ENCODE measurements at places on chromosomes 4 and X.

- no peak for DNase-seq
Measured at GRCh38 chr4:40546969-40547788, 82.5 kb downstream of the RBM47 start.

DNA sequence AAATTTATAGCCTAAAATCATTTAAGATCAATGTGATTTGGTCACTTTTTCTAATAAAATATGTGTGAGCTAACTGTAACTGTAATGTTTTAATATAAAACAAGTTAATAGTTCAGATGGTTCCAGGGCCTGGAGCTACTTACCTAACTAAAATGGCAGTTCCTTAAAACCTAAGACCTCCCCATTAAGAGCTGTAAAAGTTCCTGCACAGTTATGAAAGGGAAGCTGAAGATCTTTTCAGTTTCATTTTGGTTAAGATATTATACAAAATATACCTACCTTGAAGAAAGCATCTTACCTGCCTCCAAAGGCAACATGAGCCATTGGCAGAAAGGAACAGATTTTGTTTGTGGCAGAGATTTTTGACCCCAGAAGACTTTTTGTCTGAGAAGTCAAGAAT is 30.1 kb downstream of the HPF1 start:
- no peak for DNase-seq

- no peak for DNase-seq
Measured at GRCh38 chr4:44210750-44211149, 237.9 kb downstream of the KCTD8 start.

GRCh38 chr4:43233321-43233720 is 340.8 kb downstream of the GRXCR1 start:
- no peak for DNase-seq

DNA sequence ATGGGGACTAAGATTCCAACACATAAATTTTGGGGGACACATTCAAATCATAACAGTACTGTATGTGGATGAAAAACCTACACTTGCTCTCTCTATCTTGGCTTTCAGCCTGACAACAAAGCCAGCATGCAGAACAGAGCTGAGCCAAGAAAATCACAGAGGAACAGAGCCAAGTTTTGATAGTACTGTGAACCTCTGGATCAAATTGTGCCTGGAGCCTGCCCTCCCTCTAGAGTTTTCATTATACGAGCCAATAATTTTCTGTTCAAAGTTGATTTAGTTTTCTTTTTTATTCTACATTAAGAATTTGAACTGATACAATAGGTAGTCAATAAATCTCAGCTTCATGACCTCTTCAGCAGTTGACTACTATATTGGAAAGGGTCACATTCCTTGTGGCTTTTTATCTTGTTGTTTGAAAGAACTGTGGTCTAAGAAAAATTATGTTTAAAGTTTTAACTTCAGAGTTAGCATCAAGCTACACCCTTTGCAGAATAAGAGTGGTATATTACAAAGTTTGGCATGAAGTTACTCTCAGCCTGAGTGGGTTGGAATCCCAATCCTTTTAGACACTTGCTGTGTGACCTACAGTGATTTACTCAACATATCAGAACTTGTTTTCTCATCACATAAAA is 31.1 kb downstream of the GRID2 start:
- no peak for DNase-seq

- DNase-seq, result no peak
Measured at GRCh38 chr4:154617820-154618317, 5.4 kb upstream of the FGG start.

GRCh38 chr4:105276361-105277104 is 129.9 kb downstream of the TET2 start:
- no peak for DNase-seq

GRCh38 chrX:121649417-121649816 is 602.0 kb downstream of the GLUD2 start:
- no peak for DNase-seq

GRCh38 chr4:186150926-186151325 is 40.4 kb upstream of the CYP4V2 start:
- DNase-seq, result no peak

GRCh38 chr4:153156263-153156662 is 48.0 kb upstream of the TRIM2 start:
- no peak for DNase-seq

DNA sequence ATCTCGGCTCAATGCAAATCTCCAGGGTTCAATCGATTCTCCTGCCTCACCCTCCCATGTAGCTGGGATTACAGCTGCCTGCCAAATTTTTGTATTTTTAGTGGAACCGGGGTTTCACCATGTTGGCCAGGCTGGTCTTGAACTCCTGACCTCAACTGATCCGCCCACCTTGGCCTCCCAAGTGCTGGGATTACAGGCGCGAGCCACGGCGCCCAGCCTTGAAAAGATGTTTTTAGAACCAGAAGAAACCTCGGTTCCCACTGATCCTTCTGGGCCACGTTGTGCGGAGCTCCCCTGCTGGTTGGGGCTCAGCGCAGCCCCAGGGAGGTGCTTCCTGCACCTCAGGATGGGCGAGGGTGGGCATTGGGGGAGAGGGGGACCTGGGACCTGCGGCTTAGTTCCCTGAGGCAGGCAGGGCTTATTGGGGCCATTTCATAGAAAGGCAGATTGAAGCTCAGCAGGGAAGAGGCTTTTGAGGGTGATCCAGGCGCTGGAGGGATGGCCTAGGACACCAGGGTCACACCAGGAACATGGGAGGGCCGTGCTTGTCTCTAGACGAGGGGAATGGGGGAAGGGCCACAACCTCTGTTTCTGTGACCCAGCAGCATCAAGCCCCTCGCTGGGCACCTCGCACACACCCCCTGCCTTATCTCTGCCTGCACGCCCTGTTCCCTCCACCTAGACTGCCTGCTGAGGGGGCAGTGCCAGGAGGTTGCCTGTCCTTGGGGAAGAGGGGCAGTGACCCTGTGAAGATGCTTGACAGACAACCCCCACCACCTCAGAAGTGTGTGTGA is 6.3 kb upstream of the ADD1 start:
- no peak for DNase-seq

- no peak for DNase-seq
Measured at GRCh38 chrX:41558531-41558930, 111.4 kb downstream of the NYX start.

- DNase-seq, result no peak
Measured at GRCh38 chrX:152061557-152061956, 76.8 kb downstream of the MAGEA10 start.

DNA sequence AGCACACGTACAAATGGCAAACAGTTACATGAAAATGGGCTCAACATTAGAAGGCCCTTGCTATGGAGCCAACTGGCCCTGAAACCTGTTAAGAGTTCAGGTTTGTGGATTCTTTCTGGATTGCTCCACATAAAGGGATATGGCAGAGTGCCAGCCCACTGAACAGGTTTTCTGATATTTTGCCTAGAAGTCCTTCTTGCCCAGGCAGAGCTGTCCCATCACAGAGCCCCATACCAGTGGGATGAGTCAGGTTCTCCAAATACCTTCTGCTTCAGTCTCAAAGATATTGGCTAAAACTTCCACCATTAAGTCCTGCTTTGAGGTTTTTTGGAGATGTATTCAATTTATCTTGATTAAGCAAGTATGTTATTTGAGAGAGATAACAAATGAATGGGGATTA is 146.8 kb upstream of the IL1RAPL2 start:
- DNase-seq, result no peak

DNA sequence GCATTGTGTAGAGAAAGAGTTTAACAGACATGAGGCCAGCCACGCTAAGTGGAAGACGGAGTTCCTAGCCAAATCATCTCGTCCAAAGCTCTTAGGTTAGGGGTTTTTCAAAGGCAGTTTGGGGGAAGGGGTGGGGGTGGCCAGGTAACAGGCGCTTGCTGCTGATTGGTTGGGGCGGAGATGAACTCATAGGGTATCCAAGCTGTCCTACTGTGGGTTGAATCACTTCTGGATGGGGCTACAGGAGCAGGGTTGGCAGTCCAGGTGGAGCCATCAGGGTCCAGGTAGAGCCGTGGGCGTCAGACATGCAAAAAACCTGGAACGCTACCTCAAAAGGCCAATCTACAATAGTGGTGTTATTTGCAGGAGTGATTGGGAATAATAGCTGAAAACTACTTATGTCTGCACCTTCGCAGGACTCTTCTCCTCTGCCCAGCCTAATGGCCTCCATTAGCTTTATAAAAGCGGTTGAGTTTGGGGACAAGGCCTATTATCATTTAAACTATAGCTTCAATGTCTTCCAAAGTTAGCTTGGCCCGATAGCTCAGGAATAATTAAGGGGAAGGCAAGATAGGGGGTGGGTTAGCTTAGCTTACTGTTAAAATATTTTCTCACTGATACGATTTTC is 579.6 kb downstream of the NLGN4X start:
- no peak for DNase-seq

DNA sequence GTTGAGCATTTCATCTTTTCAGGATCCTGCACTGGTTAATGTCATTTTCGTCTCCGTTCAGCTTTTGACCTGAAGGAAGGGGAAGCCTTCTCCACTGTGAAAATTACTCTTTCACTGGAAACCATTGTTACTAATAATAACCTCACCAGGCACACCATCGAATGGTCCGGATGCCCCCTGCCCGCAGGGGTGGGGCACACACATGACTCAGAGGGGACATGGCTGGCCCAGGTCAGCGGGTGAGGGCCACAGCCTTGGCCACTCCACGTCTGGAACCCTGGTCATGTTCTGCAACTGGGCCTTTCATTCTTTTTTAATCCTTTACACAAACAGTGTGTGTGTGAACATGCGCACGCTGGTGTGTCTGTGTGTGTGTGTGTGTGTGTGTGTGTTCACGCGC is 191.8 kb downstream of the BCOR start:
- DNase-seq, result no peak

DNA sequence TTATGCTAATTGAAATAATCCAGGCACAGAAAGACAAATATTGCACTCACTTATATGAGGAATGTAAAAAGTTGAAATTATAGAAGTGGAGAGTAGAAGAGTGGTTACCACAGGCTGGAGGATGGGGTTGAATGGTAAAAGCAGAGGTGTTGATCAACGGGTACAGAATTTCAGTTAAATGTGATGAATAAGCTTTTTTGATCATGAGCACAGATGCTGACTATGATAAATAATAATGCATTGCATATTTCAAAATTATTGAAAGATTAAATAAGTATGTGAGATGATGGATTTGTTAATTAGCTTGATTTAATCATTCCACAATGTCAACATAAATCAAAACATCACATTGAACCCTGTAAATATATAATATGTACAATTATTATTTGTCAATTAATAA is 213.1 kb downstream of the DCAF12L2 start:
- no peak for DNase-seq

GRCh38 chrX:66408507-66408906 is 230.4 kb downstream of the EDA2R start:
- no peak for DNase-seq

DNA sequence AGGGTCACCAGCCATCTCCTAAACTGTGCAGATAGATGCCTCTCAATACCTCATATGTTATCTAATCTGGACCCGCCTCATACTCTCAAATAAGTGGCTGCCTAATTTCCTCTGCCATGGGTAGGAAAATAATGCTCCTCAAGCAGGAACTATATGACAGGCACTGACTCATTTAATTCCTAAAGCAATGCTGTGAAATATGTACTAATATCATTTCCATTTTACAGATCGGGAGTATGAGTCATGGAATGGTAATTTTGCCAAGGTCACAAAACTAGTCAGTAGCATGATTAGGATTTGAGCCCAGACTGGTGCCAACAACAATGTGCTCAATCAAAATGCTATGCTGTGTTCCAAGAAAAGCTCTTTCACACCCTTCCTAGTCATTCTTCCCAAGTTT is 3.0 kb upstream of the NXT2 start:
- DNase-seq, result peak; percentile 4

DNA sequence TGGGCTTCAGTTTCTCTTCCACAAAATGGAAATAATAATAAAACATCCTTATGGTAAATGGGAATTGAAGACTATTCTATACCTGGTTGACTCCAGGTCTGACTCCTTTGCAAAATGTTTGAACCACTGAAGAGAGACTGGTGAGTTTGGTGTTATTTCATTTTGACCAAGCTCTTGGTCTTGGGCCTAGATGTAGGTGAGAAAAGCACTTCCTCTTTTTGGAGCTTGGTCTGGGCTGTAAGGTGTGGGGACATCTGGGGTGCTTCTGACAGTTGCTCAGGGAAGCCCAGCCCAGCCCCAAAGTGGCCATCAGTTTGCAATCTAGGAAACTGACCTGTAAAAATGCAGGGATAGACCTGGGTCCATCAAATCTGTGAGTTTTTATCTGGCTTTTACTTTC is 26.8 kb upstream of the SOD3 start:
- no peak for DNase-seq

DNA sequence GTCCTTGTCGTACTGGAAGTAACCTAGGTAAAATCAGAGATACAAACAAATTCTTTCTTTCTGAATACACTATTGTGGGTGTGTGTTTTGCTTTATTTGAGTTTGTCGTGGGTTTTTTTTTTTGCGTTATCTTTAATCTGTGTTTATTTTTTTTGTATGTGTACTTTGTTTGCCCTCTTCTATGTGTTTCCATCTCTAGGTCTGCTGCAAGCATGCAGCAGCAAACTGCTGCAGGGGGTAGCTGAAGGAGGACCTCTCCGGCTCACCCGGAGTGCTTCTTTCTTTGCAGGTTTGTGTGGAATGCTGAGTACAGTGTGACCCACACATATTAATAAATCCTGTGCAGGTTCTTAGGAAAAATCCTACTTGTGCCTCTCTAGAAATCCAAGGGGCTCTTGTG is 64.8 kb downstream of the FNIP2 start:
- DNase-seq, result no peak

DNA sequence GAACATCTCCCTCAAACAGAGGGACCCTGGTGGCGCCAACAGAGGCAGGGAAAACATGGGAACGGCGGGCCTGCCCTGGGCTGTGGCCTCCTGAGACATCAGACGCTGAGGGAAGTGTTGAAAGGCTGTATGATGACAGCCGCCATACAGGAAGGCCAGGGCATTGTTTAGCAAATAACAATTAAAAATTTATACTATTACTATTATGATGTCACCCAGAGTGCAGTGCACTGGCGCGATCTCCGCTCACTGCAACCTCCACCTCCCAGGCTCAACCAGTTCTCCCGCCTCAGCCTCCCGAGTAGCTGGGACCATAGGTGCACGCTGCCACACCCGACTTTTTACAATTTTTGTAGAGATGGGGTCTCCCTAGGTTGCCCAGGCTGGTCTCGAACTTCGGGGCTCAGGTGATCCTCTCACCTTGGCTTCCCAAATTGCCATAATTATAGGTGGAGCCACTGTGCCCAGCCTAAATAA is 54.6 kb downstream of the CPZ start:
- DNase-seq, result no peak

- DNase-seq, result no peak
Measured at GRCh38 chrX:135536877-135537276, 16.4 kb downstream of the INTS6L start.

All from non-pigmented ciliary epithelial cell (primary cell).